ENCODE measurements at places on chromosomes 13 and 19.

- no peaks in the 10 kb centered on the region for H3K27me3 ChIP-seq
- H3K4me1 ChIP-seq, result no peaks in the 10 kb centered on the region
- no peak for DNase-seq
- no peaks in the 10 kb centered on the region for H3K36me3 ChIP-seq
These were observed 452.6 kb downstream of the ZNF536 start for GRCh38 chr19:30824809-30825208.

DNA sequence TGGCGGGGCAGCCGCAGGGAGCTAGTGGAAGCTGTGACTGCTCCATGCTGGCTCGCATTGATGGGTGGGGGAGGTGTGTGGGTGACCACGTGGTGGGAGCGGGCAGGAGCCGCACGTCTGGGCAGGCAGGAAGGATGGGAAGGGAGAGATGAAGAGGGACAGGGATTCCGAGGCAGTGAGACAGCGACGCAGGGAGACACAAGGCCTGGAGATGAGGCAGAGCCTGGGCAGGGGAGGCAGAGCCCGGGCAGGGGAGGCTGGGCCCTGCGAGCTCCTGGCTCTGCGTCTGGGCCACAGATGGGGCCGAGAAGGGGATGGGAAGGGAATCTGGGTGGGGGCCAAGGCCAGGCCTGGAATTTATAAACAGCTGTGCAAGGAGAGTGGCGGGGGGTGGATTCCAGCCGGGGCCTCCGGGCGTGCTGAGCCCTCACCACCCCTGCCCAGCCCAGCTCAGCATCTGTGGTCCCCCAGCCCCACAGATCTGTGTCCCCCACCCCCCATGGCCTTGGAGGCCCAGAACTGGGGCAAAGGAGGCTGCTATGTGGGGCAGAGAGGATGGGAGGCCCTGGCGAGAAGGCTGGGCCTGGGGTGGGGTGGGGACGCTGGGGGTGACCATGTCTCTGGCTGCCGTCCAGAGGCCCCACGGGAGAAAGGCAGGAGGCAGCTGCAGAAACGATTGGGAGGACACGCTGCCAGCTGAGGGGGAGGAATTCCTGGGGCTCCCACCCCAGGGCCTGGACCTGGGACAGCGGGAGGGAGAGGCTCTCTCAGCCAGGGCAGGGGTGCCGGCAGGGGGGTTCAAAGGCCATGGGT is 6.0 kb downstream of the EHD2 start:
- H3K4me1 ChIP-seq, result no peaks in the 10 kb centered on the region
- H3K36me3 ChIP-seq, result no peaks in the 10 kb centered on the region
- DNase-seq, result no peak

DNA sequence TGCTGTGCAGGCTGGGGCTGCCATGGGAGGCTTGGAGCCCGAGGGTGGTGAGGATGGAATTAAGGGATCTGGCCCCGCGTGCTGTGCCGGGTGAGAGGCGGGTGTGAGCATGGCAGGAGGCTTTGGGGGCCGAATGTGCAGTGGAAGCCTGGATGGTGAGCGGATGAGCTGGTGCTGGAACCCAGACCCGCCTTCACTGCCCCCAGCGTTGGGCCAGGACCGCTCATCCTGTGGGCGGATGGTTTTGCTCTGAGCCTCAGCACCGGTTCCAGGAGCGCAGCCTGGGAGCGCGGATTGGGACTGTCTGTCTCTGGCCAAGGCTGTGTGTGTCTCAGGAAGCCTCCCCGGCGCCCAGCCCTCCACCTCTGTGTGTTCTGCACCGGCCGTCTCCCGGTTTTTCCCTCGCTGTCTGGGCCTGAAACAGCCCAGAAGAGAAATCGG is 16.7 kb downstream of the KDM4B start:
- peaks cover 2% of the 10 kb centered on the region for H3K4me1 ChIP-seq
- H3K4me3 ChIP-seq, result no peak overlapping the region
- no peaks in the 10 kb centered on the region for H3K27me3 ChIP-seq
- no peak overlapping the region for H3K27ac ChIP-seq

DNA sequence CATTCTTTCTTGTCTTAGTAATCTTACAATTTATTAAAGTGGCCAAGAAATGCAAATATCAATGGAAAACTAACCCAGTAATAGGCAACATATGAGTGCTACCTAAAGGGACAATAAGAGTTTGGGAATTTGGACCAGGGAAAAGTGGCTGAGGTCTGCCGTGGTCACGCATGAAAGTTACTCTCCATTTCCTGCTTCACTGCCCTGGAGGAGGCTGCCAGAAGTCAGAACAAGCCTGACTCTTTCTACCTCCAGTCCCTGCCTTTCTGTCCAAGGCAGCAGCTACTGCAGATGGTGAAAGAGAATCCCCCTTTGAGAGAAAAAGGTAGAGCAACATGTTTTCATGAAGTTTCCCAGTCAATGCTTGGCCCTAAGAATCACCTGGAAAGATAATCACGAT is 201.1 kb upstream of the ARGLU1 start:
- no peaks in the 10 kb centered on the region for H3K36me3 ChIP-seq
- H3K4me1 ChIP-seq, result no peaks in the 10 kb centered on the region
- H3K27me3 ChIP-seq, result no peaks in the 10 kb centered on the region
- DNase-seq, result no peak
- no peak overlapping the region for H3K4me3 ChIP-seq
- H3K27ac ChIP-seq, result no peak overlapping the region

DNA sequence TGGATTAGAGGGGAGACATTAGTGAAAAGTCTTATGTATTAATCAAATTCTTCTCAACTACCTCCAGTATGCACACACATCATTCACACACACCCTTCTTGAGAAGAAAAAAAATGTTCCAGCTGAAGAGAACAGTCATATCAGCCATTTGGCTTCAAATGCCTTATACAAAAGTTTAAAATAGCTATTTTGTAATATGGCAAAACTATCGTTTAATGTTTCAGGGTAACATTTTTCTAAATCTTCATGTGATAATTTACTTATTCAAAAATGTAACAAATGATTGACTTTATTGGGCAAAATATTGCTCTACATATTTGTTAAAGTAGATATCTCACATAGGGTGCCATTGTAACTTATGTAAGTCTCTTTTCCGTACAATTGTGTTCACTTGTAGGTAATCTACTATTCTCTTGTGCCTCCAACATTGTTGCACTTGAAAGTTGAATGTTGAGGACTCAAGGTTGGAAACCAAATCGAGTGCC is 13.6 kb downstream of the ZIC2 start:
- peaks cover 85% of the 10 kb centered on the region for H3K27me3 ChIP-seq
- peaks cover 6% of the 10 kb centered on the region for H3K4me1 ChIP-seq
- no peak overlapping the region for H3K27ac ChIP-seq
- no peak for DNase-seq
- no peaks in the 10 kb centered on the region for H3K36me3 ChIP-seq

DNA sequence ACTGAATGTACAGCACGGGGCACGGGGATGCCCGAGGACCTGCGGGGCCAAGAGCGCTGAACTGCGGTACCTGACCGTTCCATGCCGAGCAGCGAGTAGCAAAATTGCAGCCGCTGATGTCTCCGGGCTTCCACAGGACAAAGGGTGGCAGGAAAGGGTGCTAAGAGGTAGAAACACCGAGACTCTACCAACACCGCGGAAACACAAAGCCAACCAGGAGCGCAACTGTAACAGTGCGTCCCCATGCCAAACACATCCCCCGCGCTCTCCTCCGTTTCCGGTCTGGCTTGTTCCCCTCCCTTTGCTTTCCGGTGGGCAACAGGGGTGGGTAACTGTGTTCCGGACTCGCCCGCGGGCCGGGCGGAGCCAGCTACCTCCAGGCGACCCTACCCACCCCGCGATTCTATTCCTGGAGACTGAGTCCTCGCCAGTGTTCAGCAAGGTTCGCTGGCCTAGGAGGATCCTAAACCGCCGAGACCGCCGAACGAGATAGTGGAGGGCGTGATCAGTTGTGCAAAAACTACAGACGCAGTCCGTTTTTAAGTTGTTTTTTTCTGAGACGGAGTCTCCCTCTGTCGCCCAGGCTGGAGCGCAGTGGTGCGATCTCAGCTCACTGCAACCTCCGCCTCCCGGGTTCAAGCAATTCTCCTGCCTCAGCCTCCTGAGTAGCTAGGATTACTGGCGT is 34.9 kb upstream of the NEK3 start:
- peak overlapping the region; percentile 97 for H3K27ac ChIP-seq
- H3K4me3 ChIP-seq, result peak overlapping the region; percentile 99

GRCh38 chr19:50772476-50772875 is 2.2 kb downstream of the GPR32 start:
- DNase-seq, result no peak
- no peak overlapping the region for H3K4me3 ChIP-seq
- H3K27me3 ChIP-seq, result peaks cover 8% of the 10 kb centered on the region
- H3K36me3 ChIP-seq, result no peaks in the 10 kb centered on the region

- no peaks in the 10 kb centered on the region for H3K4me1 ChIP-seq
- peaks cover 19% of the 10 kb centered on the region for H3K36me3 ChIP-seq
- H3K27ac ChIP-seq, result no peak overlapping the region
These were observed 20.9 kb downstream of the CAPS start for GRCh38 chr19:5934774-5935472.

DNA sequence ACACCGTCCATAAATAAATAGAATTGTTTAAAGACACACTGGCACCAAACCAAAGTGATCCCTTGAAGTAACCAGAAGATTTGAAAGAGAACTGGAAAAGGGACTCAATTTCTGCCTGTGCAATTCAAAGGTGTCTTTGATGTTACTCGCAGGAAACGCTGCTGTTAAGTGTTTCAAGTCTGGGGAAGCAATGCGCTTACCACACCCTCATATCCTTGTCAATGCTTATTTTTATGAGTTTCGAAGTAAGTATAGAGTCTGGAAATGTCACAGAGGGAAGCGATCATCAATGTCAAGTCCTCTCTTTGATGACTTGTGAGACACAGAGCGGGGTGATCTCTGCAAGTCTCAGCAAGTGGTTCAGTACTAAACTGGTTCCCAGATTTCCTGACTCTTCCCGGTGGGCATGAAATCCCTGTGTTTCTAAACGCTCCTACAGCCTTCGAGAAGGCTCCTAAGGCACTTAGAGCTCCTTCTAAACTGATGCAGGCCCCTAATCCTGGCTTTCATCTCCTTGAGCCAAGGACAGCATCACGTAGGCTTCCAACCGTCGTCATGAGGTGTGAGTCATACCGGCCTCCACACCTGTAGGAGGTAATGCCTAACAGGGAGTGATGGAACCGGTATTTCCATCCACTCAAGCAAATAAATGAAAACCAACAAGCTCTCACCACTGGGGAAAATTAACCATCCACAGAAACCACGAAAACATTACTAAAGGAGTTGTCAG is 22.8 kb downstream of the SYDE1 start:
- H3K36me3 ChIP-seq, result no peaks in the 10 kb centered on the region
- H3K4me3 ChIP-seq, result peak overlapping the region; percentile 34
- DNase-seq, result peak; percentile 32
- H3K27me3 ChIP-seq, result no peaks in the 10 kb centered on the region

GRCh38 chr13:32175943-32176342 is 139.2 kb downstream of the ZAR1L start:
- no peak for DNase-seq
- H3K36me3 ChIP-seq, result peaks cover 12% of the 10 kb centered on the region
- H3K27ac ChIP-seq, result no peak overlapping the region
- no peak overlapping the region for H3K4me3 ChIP-seq

- H3K4me1 ChIP-seq, result peaks cover 10% of the 10 kb centered on the region
- H3K27ac ChIP-seq, result no peak overlapping the region
- H3K36me3 ChIP-seq, result no peaks in the 10 kb centered on the region
- peaks cover 8% of the 10 kb centered on the region for H3K27me3 ChIP-seq
These were observed 13.2 kb upstream of the URI1 start for GRCh38 chr19:29928831-29929230.

GRCh38 chr19:37979547-37980082 is 72.6 kb downstream of the SIPA1L3 start:
- H3K36me3 ChIP-seq, result no peaks in the 10 kb centered on the region
- DNase-seq, result no peak
- H3K4me3 ChIP-seq, result no peak overlapping the region
- H3K4me1 ChIP-seq, result no peaks in the 10 kb centered on the region

DNA sequence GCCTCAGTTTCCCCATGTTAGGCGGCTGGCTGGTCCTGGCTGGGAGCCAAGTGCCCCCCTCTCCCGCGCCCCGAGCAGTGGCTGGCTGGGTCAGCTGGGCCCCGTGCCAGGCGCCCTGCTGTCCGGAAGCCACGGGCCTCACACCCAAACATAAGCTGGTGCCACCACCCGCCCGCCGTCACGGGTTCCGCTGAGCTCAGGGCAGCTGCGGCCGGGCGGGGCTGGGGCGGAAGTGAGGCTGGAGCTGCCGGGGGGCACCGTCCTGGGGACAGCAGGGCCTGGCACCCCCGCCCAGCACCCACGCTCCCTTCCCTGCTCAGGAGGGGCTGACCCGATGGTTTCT is 19.3 kb downstream of the HCN2 start:
- DNase-seq, result no peak
- no peak overlapping the region for H3K4me3 ChIP-seq
- H3K27ac ChIP-seq, result no peak overlapping the region
- H3K36me3 ChIP-seq, result no peaks in the 10 kb centered on the region
- peaks cover 3% of the 10 kb centered on the region for H3K4me1 ChIP-seq
